ENCODE measurements at places on chromosomes 5 and 9. TPM values are rescaled to one million over a fixed set of nuclear protein-coding genes. Genes with fewer than 3 reads are reported as not detected.

- H3K36me3 ChIP-seq = no peaks in the 10 kb centered on the region
- no peak overlapping the region for H3K4me3 ChIP-seq
- no peaks in the 10 kb centered on the region for H3K4me1 ChIP-seq
These were observed 80.7 kb upstream of the STC2 start for GRCh38 chr5:173408946-173409345.

The CCL27 gene
- 0.41 TPM for total RNA-seq

- H3K27ac ChIP-seq = no peak overlapping the region
- no peak for DNase-seq
- H3K4me1 ChIP-seq = peaks cover 15% of the 10 kb centered on the region
- H3K36me3 ChIP-seq = no peaks in the 10 kb centered on the region
These were observed 93.3 kb upstream of the CDKN2B start for GRCh38 chr9:22102146-22103053.

- no peaks in the 10 kb centered on the region for H3K36me3 ChIP-seq
- no peaks in the 10 kb centered on the region for H3K4me1 ChIP-seq
- no peak overlapping the region for H3K27ac ChIP-seq
- H3K27me3 ChIP-seq = no peaks in the 10 kb centered on the region
- H3K4me3 ChIP-seq = no peak overlapping the region
These were observed 458.7 kb downstream of the CDH9 start for GRCh38 chr5:26579712-26580111.

GRCh38 chr5:145946112-145946861 is 9.9 kb downstream of the SH3RF2 start:
- peak overlapping the region; percentile 80 for H3K27ac ChIP-seq
- H3K36me3 ChIP-seq = no peaks in the 10 kb centered on the region
- DNase-seq = peak; percentile 32
- no peak overlapping the region for H3K4me3 ChIP-seq
- peaks cover 58% of the 10 kb centered on the region for H3K4me1 ChIP-seq

The STING1 gene
- total RNA-seq = 55.3 TPM

DNA sequence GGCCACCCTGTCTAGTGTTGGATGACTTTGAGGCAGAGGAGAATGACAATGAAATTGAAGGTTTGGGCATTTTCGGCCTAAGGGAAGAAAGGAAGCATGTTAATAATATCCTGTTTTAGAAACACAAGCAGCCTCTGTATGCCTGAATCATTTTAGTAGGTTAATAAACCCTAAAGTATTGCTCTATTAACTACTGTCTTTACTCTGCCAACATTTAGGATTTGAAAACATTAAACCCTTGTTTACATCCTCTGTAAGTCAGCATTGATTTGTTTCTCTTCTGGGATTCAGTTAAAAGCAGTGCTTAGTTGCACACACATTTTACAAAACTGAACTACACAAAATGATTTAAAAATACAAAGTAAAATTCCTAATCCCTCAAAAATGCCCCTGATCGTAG is 358.9 kb downstream of the ARRDC3 start:
- H3K4me1 ChIP-seq = no peaks in the 10 kb centered on the region
- no peaks in the 10 kb centered on the region for H3K27me3 ChIP-seq
- H3K4me3 ChIP-seq = no peak overlapping the region
- H3K36me3 ChIP-seq = no peaks in the 10 kb centered on the region
- no peak overlapping the region for H3K27ac ChIP-seq

DNA sequence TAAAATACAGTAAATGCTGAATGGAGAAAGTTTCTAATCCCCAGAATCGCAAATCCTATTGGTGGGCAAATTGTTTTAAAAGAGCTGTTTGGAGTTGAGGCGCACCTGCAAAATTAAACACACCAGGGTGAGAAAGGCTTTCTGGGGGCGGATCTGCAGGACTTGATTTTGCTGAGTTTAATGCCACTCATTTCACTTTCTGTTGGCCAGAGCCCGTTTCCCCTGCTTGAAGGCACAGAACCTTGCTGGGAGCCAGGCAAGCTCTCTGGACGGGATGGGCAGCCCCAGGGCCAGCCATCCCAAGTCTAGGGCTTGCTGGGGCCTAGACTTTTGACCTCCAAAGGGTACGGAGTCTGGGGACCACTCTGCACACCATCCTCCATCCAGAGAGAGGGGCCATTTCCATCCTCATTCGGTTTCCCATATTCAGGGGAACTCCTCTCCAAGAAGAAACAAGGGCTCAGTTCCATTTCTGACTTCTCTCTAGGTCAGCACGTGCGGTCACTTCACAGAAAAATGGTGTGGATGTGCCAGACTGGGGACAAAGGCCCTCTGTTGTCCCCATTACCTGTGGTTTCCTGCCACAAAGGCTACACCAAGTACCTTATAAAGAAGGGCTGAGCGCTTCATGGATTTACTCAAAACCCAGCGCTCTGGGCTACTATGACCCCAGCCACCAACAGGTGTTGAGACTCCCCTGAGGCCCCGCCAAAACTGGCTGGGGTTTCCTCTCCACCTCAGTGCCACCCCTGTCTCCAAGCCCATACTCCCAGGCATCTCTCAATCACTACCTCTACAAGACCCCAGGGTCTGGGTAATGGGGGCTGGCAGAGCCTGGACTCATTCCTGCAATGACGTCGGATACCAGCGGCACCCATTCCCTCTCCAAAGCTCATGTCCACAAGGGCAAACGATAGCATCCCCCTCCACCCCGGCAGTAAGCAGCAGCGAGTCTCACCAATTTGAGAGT is 170.0 kb downstream of the AUH start:
- peak overlapping the region; percentile 100 for H3K27ac ChIP-seq
- H3K4me3 ChIP-seq = peak overlapping the region; percentile 67
- no peaks in the 10 kb centered on the region for H3K36me3 ChIP-seq
- H3K27me3 ChIP-seq = no peaks in the 10 kb centered on the region
- H3K4me1 ChIP-seq = peaks cover 64% of the 10 kb centered on the region

The POU5F2 gene
- total RNA-seq = 0.16 TPM

DNA sequence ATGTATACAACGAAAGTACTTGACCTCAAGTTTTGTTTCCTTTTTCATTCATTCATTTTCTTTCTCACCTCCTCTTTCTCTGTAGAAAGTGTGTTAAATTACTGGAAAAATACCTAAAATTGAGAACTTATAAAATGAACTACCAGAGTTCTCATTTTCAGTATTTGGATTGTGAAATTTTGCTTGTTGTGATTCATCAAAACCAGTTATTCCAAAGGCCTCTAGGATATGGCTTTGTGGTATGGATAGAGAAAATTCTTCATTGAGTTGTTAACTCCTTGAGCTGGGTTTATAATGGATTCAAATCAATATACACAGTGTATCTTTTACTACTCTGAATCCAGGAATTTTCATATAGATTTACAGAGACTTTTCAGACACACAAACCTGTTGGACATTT is 287.6 kb downstream of the KDM4C start:
- no peaks in the 10 kb centered on the region for H3K27me3 ChIP-seq
- H3K4me1 ChIP-seq = peaks cover 7% of the 10 kb centered on the region
- no peak for DNase-seq
- no peak overlapping the region for H3K27ac ChIP-seq
- H3K36me3 ChIP-seq = peaks cover 29% of the 10 kb centered on the region

DNA sequence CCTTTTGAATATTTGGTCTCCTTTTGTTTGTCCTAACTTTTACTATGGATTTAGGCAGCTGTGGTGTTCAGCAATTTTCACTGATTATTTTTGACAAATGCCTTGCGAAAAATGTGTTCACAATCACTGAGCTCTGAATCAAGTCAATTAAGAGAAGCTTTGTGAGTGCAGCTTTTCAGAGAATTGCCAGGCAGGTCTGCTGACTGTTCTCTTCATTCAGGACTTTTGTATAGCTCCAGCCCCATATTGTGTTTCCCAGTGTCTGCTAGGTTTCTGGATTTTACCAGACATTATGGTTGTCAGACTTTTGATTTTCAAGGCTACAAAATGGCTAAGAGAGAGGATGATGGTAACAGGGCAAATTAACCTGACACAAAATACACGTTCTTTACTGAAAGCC is 1055.9 kb downstream of the CDH18 start:
- no peak overlapping the region for H3K27ac ChIP-seq
- no peaks in the 10 kb centered on the region for H3K27me3 ChIP-seq
- no peaks in the 10 kb centered on the region for H3K4me1 ChIP-seq
- H3K36me3 ChIP-seq = no peaks in the 10 kb centered on the region
- no peak for DNase-seq

The BAAT gene
- not detected for total RNA-seq

The HMGXB3 gene
- 14.7 TPM for total RNA-seq

DNA sequence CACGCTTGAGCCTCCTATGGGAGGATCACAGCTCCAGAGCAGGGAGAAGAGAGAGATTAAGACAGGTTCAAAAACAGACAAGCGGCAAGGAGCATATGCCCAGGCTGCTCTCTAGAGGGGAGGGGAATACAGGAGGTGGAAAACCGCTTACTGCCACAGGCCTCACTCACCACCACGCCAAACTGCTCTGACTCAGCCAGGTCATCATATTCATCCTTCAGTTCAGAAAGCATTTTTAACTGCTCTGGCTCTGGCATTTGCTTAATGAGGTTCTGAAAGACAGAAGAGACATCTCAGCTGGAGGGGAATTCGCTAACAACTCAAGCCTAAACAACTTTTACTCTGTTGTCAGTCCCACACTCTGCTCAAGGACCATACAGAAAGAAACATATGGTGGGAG is 40.1 kb downstream of the PCDHGC5 start:
- H3K36me3 ChIP-seq = peaks cover 30% of the 10 kb centered on the region
- H3K4me1 ChIP-seq = peaks cover 54% of the 10 kb centered on the region
- no peaks in the 10 kb centered on the region for H3K27me3 ChIP-seq
- peak overlapping the region; percentile 87 for H3K27ac ChIP-seq
- DNase-seq = peak; percentile 50
- no peak overlapping the region for H3K4me3 ChIP-seq

GRCh38 chr9:124504530-124505005 is 2.6 kb downstream of the NR5A1 start:
- no peak for DNase-seq
- peak overlapping the region; percentile 50 for H3K4me3 ChIP-seq

GRCh38 chr9:35555881-35556280 is 49.2 kb upstream of the TESK1 start:
- H3K4me1 ChIP-seq = peaks cover 34% of the 10 kb centered on the region
- no peak overlapping the region for H3K4me3 ChIP-seq
- H3K27me3 ChIP-seq = no peaks in the 10 kb centered on the region
- H3K27ac ChIP-seq = no peak overlapping the region

- H3K27ac ChIP-seq = no peak overlapping the region
- H3K36me3 ChIP-seq = peaks cover 44% of the 10 kb centered on the region
- H3K4me1 ChIP-seq = no peaks in the 10 kb centered on the region
- no peak for DNase-seq
- no peaks in the 10 kb centered on the region for H3K27me3 ChIP-seq
These were observed 9.8 kb upstream of the ENDOG start for GRCh38 chr9:128808543-128808942.

DNA sequence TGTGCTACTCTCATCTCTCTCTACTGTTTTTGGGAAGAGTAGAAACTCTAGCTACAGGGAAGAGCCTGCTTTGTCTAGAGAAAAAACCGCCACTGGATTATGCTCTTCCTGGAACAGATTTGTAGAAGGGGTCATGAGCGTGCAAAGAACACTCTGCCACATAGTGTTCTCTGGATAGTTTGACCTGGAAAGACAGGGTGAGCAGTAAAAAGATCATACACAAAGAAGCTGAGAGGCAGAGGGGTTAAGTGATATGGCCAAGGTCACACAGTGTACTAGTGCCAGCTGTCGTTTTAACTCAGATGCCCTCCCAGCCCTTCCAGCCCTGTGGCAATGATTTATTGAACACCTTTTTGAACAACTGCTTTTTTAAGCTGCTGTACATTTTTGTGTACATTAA is 182.2 kb downstream of the NNT start:
- H3K27me3 ChIP-seq = no peaks in the 10 kb centered on the region
- peaks cover 3% of the 10 kb centered on the region for H3K4me1 ChIP-seq
- no peak for DNase-seq
- no peak overlapping the region for H3K4me3 ChIP-seq
- peak overlapping the region; percentile 9 for H3K27ac ChIP-seq

DNA sequence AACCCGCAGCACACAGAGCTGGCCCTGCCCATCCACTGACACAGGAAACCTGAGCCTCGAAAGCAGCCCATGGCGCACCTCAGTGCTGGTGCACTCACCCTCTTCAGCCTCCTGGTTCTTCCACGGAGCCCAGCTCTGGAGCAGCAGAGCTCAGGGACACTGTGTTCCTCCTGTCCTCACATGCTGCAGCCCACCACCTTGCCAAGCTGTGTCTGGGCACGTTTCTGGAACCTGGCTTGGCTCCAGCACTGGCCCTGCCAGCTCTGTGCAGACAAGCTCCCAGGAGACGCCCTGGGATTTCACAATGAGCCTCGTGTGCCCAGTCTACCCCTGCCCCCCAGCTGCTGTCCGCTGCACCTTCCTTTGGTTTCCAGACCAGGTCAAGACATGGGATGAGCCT is 119.5 kb downstream of the SYK start:
- peaks cover 24% of the 10 kb centered on the region for H3K4me1 ChIP-seq
- peak; percentile 87 for DNase-seq
- no peak overlapping the region for H3K4me3 ChIP-seq
- peaks cover 2% of the 10 kb centered on the region for H3K27me3 ChIP-seq
- no peaks in the 10 kb centered on the region for H3K36me3 ChIP-seq

GRCh38 chr5:472076-472655 is 29.2 kb downstream of the EXOC3 start:
- peaks cover 43% of the 10 kb centered on the region for H3K4me1 ChIP-seq
- H3K27ac ChIP-seq = peak overlapping the region; percentile 79
- peak; percentile 28 for DNase-seq
- H3K27me3 ChIP-seq = peaks cover 25% of the 10 kb centered on the region

GRCh38 chr5:58080573-58080972 is 379.3 kb downstream of the PLK2 start:
- H3K27me3 ChIP-seq = no peaks in the 10 kb centered on the region
- DNase-seq = no peak
- H3K36me3 ChIP-seq = no peaks in the 10 kb centered on the region
- peaks cover 42% of the 10 kb centered on the region for H3K4me1 ChIP-seq
- H3K4me3 ChIP-seq = no peak overlapping the region
- peak overlapping the region; percentile 1 for H3K27ac ChIP-seq

GRCh38 chr9:90787771-90788460 is 13.7 kb upstream of the SYK start:
- H3K4me3 ChIP-seq = no peak overlapping the region
- no peak overlapping the region for H3K27ac ChIP-seq
- DNase-seq = no peak
- H3K36me3 ChIP-seq = no peaks in the 10 kb centered on the region
- peaks cover 25% of the 10 kb centered on the region for H3K27me3 ChIP-seq

- no peaks in the 10 kb centered on the region for H3K4me1 ChIP-seq
- no peak for DNase-seq
- H3K27ac ChIP-seq = no peak overlapping the region
- H3K36me3 ChIP-seq = no peaks in the 10 kb centered on the region
- H3K27me3 ChIP-seq = peaks cover 5% of the 10 kb centered on the region
- no peak overlapping the region for H3K4me3 ChIP-seq
These were observed 156.3 kb downstream of the PLPPR1 start for GRCh38 chr9:101184813-101185278.

DNA sequence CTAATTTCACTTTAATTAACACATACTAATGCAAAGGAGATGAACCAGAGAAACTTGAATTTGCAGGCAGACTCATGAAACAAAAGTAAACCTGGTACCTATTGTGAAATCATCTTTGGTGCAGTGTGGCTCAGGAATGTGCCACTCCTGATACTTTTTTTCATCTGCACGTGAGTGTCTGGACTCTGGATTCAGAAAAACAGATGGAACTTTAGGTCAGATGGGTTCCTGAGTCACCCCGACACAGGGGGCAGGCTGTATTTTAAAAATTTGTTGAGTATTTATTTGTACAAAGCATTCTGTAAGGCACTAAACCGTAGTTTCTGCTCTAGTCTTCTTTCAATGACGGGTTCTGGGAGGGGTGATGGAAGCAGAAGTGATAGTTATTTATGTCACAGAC is 52.2 kb upstream of the TUT7 start:
- no peaks in the 10 kb centered on the region for H3K36me3 ChIP-seq
- peaks cover 21% of the 10 kb centered on the region for H3K4me1 ChIP-seq
- DNase-seq = no peak
- H3K27me3 ChIP-seq = peaks cover 16% of the 10 kb centered on the region

All from left ventricle myocardium inferior (tissue), 1 donor.